NCI-H2081 (cell line): ENCODE measurements at places on chromosomes 6 and 20.
A peak's percentile ranks its signal among the peaks of the same experiment; 100 is the strongest.

DNA sequence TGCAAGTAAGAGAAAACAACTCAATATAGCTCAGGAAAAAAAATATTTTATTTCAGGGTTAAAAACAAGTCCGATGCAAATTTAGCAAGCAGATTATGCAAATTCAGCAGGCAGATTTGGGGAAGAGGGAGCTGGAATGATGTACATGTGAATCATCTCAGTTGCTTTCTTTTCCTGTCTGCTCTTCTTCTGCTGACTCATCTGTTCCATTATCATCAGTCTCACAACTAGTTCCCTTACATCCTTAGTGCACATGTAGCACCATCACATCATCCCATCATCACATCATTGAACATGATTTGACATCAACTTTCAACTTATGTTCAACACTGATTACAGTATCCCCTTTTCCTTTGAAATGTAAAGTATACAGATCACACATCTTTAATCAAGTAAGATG lies 11.5 kb upstream of the DEFB113 start:
- DNase-seq, result no peak

DNA sequence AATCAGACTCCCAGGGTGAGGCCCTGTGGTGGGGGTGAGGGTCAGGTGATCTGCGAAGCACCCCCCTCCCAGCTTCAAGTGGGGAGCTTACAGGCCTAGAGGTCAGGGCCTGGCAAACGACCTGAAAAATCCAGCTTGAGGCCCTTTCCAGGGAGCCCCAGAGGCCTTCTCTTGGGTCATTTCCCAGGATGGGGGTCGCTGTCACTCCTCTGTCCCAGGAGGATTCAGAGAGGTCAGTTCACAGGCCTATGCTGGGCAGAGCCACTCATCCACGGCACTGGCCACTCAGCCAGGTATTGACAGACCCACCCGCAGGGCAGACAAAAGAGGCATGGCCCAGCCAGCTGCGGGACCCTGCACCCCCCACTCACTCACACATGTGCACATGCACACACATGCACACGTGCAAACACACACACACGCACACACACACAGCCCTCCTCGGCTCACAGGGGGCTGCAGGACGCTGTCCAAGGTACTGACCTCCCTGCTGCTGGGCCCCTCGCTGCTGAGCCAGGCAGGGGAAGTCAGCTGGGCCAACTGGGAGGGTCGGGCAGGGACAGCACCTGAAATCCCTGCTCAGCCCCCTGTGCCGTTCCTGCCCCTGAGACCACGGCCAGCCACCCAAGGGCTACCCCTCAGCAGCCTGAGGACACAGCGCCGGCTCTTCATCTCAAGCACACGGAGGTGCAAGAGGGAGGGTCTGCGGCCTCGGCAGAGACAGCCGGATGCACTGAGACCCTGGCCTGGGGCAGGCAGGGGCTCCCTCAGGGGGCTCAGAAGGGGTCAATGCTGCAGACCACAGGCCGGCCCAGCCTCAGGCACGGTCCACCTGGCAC lies 113.8 kb downstream of the TAF4 start:
- no peak for DNase-seq

GRCh38 chr20:10074513-10074912 lies 39.7 kb downstream of the ANKEF1 start:
- no peak for DNase-seq

GRCh38 chr6:161226009-161226964 lies 47.6 kb downstream of the AGPAT4 start:
- no peak for DNase-seq

GRCh38 chr20:50543326-50543725 lies 33.1 kb downstream of the PTPN1 start:
- no peak for DNase-seq

GRCh38 chr20:44581515-44581914 lies 864 bp upstream of the PKIG start:
- DNase-seq, result no peak

GRCh38 chr6:111551521-111552231 lies 54.0 kb downstream of the TRAF3IP2 start:
- peak; percentile 95 for DNase-seq

DNA sequence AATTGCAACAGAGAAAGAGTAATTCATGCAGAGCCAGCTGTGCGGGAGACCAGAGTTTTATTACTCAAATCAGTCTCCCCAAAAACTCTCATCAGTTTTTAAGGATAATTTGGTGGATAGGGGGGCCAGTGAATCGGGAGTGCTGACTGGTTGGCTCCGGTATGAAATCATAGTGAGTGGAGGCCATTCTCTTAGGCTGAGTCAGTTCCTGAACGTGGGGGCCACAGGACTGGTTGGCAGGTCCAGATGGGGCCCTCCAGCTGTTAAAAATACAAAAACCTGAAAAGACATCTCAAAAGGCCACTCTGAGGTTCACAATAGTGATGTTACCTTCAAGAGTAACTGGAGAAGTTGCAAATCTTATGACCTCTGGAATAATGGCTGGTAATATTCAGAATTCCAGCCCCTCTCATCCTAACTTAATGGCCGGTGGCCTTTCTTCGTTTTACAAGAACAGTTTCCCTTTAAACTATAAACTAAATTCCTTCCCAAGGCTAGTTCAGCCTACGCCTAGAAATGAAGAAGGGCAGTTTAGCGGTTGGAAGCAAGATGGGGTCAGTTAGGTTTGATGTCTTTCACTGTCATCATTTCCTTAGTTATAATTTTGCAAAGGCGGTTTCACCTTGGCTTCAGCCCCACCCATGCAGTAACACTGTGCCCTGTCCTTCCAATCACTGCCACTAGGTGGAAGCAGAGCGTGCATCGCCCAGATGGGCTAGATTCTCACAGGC lies 6.8 kb upstream of the MICA start:
- peak; percentile 72 for DNase-seq

- DNase-seq, result no peak
Observed at GRCh38 chr6:44897316-44897715, 430.8 kb upstream of the RUNX2 start.

GRCh38 chr6:38436726-38437465 lies 202.8 kb downstream of the BTBD9 start:
- DNase-seq, result no peak

GRCh38 chr20:22623211-22623610 lies 38.8 kb upstream of the FOXA2 start:
- DNase-seq, result peak; percentile 15

GRCh38 chr6:139133262-139134063 lies 1.4 kb upstream of the HECA start:
- no peak for DNase-seq

DNA sequence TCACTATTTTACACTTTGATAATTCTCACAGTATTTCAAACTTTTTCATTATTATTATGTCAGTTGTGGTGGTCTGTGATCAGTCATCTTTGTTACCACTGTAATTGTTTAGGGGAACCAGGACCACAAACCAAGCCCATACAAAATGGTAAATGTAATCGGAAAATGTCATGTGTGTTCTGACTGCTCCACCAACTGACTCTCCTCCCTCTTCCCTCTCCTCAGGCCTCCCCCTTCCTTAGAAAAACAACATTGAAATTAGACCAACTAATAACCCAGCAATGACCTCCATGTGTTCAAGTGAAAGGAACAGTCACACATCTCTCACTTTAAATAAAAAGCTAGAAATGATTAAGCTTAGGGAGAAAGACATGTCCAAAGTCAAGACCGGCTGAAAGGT lies 63.8 kb downstream of the GMDS start:
- no peak for DNase-seq
